Non-pigmented ciliary epithelial cell (primary cell): ENCODE measurements at places on chromosomes 6 and 20.

- DNase-seq: no peak
Measured at GRCh38 chr6:82877213-82878195, 188.1 kb downstream of the UBE3D start.

GRCh38 chr6:142146828-142147662 lies at the start of the genes NMBR and VTA1:
Gene NMBR (minus strand): TSS chr6:142147122. CDS start chr6:142088658, 58,464 bp downstream.
Gene VTA1 (plus strand): TSS chr6:142147263. CDS start chr6:142147288, 25 bp downstream.
- peak; percentile 97 for DNase-seq

DNA sequence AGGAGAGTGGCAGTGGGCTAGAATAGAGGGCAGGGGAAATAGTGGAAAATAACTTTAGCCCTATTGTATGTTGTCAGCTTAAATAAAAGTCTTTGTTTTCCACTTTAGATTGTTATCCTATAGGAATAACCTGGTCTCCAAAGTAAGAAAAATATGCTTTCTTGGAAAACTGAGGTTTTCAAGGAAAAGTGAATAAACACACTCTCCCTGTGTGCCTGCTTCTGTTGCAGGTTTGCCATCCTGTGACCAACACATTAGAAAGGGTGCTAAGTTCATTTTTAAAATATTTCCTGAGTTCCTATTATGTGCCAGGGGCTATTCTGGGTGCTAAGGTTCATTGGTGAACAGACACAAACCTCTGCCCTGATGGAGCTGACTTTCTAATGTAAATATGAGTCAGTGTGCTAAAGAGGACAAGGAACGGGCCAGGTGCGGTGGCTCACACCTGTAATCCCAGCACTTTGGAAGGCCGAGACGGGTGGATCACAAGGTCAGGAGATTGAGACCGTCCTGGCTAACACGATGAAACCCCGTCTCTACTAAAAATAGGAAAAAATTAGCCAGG lies 23.5 kb downstream of the BICRAL start:
- no peak for DNase-seq

- DNase-seq: no peak
Measured at GRCh38 chr6:86193821-86194220, 551.1 kb upstream of the SYNCRIP start.

GRCh38 chr6:7617801-7618764 lies 28.1 kb downstream of the SNRNP48 start:
- DNase-seq: no peak

DNA sequence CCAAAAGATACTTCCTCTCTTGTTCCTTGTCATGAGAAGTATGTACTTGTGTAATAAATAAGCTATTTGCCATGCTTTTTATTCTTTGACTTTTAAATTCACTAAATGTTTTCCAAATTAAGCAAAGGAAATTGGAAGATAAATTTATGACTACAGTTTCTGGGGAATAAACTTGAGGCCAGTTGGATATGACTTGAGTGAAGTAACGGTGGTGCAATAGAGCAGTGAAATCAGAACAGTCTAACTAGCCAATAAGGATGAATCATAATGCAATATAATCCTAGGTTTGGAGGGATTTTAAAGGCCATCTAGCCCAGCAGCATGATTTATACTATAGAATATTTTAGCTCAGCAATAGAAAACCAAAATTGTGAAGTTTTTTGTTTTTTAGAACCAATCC lies 183.8 kb upstream of the TCF21 start:
- peak; percentile 36 for DNase-seq

- no peak for DNase-seq
Measured at GRCh38 chr6:24919056-24919892, 16.5 kb downstream of the RIPOR2 start.

DNA sequence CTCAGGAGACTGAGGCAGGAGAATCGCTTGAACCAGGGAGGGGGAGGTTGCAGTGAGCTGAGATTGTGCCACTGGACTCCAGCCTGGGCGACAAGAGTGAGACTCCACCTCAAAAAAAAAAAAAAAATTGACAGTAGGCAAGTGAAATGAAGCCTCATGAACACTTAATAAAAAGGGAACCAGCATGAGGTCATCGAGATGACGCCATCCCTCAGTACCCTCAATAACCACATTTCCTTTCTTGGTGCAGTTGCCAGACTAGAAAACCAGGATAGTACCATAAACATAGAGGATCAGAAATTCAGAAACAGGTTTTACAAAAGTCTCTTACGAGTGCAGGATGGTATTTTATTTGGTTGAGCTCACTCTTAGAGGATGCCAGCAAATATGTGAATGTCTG lies 584.1 kb downstream of the MAFB start:
- no peak for DNase-seq

- no peak for DNase-seq
Measured at GRCh38 chr6:24149296-24149695, 23.3 kb downstream of the NRSN1 start.

- no peak for DNase-seq
Measured at GRCh38 chr6:28353356-28353755, 3.6 kb downstream of the ZKSCAN3 start.

- DNase-seq: peak; percentile 63
Measured at GRCh38 chr6:90135667-90136066, 161.0 kb downstream of the BACH2 start.

GRCh38 chr20:62752671-62753501 lies 43.4 kb upstream of the MRGBP start:
- DNase-seq: no peak

DNA sequence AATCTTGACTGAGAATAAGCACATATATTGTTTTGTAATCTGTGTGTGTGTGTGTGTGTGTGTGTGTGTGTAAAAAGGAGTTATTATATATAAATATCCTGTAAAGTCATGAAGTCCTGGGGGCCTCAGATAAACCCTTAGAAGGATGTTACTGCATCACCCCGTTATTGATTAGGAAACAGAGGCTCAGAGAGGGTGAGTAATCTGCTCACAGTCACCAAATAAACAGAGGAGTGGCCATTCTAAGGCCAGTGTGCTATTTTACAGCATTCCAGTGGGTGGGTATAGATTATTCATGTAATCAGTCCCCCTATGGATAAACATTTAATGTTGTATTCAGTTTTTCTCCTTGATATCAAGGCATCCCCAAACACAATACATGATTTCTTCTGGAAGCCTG lies 87.1 kb downstream of the CDC5L start:
- no peak for DNase-seq

GRCh38 chr20:4795394-4795793 lies 73.7 kb downstream of the PRND start:
- DNase-seq: peak; percentile 23

DNA sequence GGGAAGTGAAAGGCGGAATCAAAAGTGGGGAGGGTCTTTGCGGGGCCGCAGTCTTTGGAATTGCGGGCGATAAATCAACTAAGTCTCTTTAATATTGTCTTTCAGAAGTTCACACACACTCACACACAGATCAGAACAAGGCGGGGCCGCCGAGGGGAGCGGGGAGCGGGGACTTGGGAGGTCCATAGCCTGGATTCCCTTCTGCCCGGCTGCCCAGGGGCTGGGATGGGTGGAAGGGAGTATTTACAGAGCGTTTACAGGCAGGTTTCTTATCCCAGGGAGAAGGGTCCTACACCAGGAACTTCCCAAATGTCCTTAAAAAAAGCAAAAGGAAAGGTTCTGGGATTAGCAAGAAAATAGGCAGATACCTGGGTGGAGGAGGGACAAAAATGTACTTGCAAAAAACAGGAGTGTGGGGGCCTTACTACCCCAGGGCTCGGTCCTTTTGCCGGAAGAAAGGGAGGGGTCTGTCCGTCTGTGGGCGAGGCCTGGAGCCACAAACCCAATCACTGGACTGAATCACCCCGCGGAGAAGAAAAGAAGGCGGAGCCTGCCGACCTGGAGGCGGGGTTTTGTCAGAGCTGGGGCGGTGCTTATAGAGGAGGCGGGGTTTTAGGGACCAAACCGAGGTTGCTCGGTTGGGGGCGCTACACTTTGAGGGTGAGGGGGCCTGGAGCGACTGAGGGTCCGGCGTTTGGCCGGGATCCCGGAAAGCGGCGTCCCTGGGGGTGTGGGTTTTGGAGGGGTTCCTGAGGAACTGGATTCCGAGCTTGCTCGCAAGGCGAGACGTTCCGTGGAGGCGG lies 3.2 kb downstream of the PRRT1 start:
- no peak for DNase-seq

DNA sequence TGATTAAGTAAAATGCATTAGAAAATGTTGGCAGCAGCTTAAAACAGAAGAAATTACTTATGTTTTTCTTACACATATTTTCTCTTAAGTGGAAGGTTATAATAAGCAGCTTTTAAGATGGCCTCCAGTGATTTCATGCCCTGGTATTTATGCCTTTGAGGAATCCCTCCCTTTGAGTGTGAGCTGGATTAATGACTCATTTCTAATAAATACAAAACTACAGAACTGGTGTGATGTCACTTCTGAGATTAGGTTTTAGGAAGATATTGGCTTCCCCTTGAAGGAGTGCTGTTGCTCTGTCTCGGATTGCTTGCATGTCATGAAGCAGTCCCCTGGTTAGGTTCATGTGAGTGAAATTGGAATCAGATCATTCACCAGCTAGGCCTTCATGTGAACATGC lies 143.2 kb upstream of the EPHA7 start:
- DNase-seq: peak; percentile 36

- DNase-seq: peak; percentile 35
Measured at GRCh38 chr6:134520181-134521115, 202.5 kb upstream of the SGK1 start.

DNA sequence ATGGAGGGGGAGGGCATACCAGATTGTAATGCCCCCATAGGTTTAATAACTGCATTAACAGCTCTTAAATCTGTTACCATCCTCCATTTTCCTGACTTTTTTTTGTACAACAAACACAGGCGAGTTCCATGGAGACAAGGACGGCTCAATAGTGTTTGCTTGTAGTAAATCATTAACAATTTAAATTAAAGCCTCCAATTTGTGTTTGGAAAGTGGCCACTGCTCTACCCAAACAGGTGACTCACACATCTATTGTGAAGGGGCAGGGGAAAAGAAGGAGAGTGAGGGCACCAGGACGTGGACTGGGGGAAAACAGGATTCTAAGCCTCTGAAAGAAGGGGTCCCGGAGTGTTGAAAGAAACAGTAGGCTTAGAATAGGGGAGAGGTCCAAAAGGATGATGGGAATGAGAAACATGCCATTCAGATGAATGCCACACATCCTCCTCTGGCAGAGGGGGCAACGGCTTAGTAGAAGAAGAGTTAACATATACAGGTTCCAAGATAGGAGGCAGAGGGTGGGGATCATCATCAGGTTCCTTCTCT lies 6.9 kb downstream of the GLYATL3 start:
- no peak for DNase-seq

- no peak for DNase-seq
Measured at GRCh38 chr20:34834459-34834893, 9.0 kb upstream of the NCOA6 start.

GRCh38 chr20:53922901-53923314 lies 147.5 kb downstream of the BCAS1 start:
- no peak for DNase-seq

DNA sequence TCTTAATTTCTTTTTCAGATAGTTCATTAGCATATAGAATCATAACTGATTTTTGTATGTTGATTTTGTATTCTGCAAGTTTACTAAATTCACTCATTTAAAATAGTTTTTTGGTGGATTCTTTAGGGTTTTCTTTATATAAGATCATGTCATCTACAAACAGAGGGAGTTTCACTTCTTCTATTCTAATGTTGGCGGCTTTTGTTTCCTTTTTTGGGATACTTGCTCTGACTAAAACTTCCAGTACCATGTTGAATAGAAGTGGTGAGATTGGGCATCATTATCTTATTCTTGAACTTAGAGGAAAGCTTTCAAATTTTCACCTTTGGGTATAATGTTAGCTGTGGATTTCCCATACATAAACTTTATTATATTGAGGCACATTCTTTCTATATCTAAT lies 296.9 kb downstream of the BCKDHB start:
- DNase-seq: no peak

GRCh38 chr6:17870300-17871188 lies 116.9 kb downstream of the KIF13A start:
- no peak for DNase-seq

DNA sequence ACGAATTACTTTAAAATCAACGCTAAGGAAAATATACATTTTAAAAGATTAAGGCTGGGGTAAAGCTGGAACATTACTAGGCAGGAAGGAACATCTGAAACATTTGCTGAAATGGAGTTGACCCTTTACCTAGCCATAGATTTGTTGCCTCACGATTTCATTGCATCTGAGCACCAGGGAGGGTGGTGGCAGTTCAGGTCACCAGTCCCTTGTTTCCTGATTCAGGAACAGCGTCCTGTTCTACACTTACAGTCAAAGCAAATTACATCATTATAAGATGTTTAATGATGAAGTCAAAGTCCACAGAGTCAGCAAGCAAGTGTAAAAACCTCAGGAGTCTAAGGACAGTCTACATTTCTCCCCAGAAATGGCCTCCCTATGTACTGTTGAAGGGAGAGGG lies 9.0 kb upstream of the MICA start:
- DNase-seq: no peak

- DNase-seq: no peak
Measured at GRCh38 chr6:152054441-152054840, 247.0 kb downstream of the ESR1 start.

DNA sequence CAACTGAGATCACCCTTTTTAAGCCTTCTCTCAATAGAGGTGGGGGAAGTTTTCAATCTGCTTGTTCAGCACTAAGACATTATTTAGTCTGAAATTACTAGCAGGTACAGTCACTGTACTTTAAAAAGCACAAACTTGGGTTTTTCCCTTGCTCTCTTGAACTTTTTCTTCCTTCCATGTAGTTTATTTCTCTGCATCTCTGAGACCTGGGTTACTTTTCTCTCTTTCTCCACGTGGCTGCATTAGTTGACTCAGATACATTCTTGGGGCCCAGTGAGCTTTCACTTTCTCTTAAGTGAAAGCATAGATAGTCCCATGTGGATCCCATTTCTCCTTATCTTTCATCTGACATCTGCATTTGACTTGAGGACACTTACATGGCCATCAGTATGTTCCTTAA lies 433.9 kb upstream of the MAP3K7 start:
- no peak for DNase-seq

GRCh38 chr6:118506071-118506638 lies 41.9 kb upstream of the PLN start:
- no peak for DNase-seq

DNA sequence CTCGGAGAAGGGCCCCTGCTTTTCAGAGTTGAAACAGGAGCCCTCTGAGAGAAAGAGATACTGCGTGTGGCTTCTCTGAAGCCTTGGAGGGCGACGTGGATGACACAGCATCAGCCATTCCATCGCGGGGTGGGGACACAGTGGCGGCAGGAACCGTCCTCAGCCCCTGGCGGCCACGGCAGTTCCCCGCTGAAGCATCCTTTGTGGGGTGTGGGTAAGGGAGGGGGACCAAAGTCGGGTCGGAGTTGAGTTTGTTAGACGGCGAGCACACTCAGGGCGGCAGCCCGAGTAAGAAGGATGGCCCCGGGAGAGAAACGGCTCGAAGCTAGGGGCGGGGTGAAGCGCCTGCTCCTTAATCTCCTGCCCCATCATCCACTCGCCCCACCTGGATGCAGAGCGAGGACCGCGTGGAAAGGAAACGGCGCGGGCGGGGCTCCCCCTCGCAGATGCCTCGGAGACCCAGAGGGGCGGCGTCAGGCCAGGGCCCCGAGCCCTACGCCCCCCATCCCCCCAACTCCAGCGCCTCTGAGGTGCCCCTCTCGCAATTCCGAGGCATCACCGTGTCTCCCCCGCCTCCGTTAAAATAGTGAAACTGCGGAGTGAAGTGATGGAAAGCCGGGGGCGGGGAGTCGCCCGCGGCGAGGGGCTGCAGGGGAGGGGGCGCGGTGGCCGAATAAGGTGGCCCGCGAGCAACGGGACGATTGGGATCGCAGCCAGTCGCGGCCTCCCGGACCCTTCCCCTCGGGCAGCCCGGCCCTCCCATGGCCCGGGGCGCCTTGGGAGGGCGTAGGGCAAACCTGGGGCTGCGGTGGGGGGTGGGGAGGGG lies 796 bp upstream of the RREB1 start:
- no peak for DNase-seq
